ENCODE measurements at places on chromosomes 7 and 10.
A peak's percentile ranks its signal among the peaks of the same experiment; 100 is the strongest.

DNA sequence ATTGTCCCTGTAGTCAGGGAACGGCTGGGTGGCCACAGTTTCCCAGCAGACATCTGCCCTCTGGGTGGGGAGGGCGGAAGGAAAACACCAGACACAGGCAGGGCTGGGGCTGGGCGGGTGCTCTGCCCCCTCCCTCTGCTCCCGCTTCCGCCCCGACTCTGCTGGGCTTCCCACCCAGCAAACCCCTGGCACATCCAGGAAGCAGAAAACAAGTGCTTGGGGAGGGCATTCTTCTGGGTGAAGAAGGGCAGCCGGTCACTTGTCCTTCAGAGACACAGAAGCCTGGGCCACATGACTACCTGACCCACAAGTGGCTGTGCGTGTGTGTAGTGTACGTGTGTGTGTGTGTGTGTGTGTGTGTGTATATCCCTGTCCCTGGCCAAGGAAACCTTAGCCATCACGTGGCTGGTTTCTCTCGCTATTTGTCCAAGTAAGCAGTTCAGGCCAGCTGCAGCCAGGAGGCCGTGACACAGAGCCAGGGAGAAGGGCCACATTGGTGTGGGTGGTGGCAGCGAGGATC lies 77.9 kb downstream of the ZMIZ1 start:
- DNase-seq, result peak; percentile 81

GRCh38 chr7:46854958-46855473 lies 726.9 kb downstream of the TNS3 start:
- no peak for DNase-seq

DNA sequence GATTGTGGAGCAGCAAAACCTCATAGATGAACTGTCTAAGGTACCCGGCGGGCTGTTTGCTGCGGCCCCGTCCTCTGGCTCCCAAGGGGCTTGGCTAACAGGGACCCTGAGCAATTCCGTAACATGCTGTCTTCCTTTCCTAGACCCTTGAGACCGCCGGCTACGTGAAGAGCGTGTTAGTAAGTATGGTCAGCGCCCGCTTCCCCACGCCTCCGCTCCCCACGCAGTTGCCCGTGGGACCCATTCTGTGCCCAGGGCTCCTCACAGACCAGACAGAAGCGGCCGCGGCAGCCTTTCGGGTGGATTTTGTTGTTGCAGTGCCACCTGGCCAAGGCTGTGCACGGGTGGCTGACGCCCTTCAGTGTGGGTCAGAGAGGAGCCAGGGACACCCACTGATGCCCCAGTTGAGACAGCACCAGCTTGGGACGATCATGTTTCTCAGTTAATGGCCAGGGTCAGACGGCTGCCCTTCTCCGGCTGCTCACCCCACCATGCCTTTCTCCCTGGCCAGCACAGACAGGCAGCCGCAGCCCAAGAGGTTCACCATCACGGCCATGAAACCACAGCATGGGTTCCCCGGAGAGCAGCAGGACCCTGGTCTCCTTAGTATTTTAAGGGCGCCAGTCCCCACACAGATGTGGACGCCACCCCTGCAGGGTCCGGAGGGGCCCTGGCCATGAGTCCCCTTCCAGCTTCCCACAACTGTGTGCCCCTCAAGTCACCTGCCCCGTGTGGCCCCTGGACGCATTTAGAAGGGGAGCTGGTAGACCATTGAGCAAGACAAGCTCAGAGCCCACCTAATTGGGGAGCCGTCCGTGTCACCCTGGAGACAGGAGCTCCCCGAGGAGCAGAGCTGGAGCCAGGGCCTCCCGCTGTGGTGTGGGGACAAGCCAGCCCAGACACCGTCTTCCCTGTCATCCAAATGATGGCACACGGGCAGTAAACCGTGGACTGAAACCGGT lies 49.4 kb upstream of the DPYSL4 start:
- DNase-seq, result peak; percentile 11

DNA sequence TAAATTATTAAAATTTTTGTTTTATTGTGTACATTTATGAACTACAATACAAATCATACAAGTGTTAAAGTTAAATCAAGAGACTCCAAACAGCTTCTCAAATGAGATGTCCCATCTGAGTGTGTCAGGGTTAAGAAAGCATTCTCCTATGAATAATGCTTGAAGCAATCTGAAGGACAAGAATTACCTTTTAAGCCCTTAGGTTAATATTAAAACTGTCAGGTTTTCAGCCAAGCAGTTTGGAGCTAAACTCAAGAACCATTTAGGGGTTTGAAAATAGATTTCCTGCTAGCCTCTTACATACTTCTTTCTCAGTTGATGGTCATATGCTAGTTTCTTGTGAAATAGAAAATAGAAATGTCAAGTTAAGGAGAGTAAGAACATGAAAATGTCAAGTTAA lies 38.3 kb downstream of the LIPJ start:
- DNase-seq, result no peak

GRCh38 chr7:46741938-46742540 lies 821.0 kb upstream of the IGFBP3 start:
- DNase-seq, result no peak

DNA sequence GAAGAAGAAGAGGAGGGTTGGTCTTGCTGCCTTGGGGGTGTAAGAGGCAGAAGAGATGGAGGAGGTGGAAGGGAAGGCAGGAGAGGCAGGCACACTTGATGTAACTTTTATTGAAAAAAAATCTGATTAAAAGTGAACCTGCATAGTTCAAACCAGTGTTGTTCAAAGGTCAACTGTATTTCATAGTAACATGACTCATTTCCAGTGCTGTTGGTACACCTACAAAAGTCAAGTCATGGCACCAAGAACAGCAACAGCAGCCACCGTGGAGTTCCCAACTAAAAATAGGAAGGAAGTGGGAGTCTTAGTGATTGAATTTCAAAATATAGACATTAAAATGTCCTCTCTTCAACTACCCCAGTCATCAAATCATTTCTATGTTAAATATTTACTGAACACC lies 88.5 kb downstream of the CTNNA3 start:
- no peak for DNase-seq

- DNase-seq, result no peak
Measured at GRCh38 chr7:42217548-42217947, 19.5 kb downstream of the GLI3 start.

- DNase-seq, result no peak
Measured at GRCh38 chr10:114932945-114933344, 5.0 kb upstream of the TRUB1 start.

DNA sequence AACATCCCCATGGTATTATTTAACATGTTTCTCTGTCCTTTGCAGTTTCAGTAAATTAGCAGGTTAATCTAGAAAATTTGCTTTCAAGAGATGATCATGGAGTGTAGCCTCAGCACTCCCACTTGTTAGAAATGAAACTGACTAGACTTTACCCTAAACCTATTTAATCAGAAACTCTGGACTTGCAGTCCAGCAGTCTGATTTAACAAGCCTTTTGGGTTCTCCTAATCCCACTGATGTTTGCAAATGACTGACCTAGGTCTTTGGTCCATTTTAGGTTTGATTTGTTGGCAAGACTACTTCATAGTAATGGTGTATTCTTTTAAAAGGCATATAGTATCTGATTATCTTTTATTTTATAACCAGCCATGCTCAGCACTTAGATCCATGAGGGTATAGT lies 55.5 kb upstream of the SLC25A13 start:
- no peak for DNase-seq

DNA sequence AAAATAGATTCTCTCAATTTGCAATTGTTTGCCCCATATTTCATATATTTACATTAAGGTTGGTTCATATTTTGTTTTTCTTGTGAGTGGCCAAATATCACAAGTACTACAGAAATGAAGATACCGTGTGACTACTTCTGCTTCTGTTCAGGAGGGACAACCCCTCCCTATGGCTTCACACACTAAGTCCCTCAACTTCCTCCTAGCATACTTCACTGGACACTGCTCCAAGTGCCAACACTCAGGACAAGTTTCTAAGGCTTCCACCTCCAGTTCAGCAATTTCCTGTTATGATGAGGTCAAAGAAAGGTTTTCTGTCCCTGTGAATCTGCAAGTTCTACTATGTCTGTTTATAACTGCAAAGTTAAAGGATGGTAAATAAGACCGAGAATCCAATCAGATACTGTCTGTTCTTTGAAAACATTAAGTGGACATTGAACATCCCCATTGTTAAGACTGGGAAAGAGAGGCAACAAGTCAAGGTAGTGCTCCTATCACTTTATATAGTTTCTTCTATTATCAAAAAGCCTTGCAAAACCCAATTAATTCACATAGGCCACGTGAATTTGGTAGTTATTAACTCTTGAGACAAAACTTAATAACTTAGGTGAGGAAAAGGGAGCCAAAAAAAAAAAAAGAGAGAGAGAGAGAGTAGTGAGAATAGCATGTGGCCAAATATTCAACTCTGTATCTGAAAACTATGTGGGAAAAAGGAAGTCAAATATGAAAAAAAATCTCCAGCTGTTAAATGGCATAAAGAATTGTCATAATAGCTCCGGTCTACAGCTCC lies 81.3 kb upstream of the DKK1 start:
- no peak for DNase-seq

DNA sequence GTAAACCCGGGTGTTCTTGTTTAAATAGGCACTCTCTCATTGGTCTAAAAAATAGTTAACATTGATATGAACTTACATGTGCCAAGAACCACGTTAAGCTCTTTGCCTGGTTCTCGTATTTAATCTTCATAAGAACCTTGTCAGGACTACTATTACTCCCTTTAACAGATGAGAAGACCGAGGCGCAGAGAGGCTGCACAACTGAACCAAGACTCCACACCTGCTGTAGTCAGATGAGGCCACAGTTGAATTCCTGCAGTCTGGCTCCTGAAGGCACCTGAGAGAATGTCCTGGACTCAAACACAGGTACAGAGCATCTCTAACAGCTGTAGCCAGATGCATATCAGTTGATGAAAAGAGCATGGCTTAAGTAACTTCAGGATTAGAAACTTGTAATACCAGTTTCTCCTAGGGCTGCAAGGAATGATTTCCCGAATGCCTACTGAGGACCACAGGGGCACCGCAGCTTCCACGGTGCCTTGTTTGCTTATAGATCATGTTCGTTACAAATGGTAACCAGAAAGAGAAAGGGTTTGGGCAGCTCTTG lies 9.5 kb downstream of the DDC start:
- DNase-seq, result no peak

DNA sequence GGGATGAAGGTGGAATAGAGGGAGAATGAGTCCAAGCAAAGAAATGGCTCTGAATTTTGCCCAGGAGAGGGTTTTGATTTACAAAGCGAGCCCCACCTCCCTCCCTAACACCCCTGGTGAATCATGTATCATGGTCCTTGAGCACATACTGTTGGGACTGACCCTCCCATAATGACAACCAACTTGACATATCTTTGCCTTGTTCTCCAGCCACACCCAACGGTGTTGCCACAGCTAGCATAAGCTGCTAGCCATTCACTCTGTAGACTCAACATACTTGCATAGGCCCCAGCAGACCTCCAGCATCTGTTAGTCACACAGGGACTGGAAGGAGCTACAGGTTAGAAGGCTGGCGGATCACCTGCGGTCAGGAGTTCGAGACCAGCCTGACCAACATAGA lies 538.5 kb downstream of the KCNMA1 start:
- no peak for DNase-seq

DNA sequence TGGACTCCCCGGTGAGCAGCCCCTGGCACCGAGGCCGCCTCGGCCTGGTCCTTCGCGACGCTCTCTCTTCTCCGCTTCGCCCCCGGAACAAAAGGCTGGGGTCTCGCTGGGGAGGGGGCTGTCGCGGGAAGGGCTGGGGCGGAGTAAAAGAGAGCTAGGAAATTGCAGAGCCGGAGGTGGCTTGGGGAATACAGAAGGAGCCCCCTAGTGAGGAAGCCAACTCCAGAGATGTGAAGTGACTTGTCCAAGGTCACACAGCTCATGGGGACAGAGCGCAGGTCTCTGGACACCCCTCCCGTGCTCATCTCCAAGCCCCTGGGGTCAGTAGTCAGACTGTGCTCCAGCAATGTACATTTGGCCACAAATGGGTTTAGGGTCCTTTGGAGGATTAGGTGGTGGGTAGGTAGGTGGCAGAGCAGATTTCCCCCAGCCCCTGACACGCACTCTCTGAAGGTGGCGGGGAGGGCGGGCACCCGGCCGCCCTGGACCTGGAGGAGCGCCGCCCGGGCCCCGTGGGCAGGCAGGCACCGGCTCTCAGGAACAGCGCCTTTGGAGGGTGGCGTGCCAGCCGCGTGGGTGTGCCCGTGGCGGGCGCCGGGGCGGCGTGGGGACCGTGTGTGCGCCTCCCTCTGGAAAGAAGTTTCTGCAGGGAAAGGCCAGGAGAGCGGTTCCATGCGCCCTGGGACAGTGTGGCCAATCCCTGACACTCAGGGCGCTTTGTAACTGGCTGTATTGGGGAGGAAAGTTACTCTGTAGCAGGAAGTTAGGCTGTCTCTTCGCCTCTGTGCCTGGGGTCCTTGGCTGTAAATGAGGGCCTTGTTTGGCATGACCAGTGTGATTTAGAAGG lies 910 bp downstream of the WIPF3 start:
- DNase-seq, result peak; percentile 53

DNA sequence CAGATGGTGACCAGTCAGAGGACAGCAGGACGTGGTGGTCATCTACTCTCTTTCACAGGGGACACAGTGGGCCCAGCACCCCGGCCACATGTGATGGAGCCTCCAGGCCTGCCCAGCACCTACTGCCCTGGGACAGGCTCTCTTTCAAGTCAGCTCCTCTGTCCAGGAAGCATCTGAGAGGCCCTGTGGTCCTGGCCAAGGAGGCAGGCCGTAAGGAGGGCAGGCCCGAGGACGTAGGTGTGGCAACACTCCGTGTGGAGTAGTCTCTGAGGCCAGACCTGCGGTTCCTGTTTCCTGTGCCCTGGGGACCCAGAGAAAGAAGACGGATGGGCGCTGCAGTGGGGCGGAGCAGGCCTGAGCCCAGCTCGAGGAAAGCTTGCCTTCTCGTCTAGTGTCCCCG lies 179.2 kb downstream of the EBF3 start:
- DNase-seq, result no peak

Data from left cardiac atrium (tissue), 4 donors.